Muscle of arm (tissue), 14 donors: ENCODE measurements at places on chromosomes 3 and 15. TPM values are rescaled to one million over a fixed set of nuclear protein-coding genes. Genes with fewer than 3 reads are reported as not detected.
A peak's percentile ranks its signal among the peaks of the same experiment; 100 is the strongest.

DAZL gene
- not detected for polyA plus RNA-seq

KY gene
- 90.1 TPM for polyA plus RNA-seq

MEX3B gene
- polyA plus RNA-seq = 20.9 TPM

CYP19A1 gene
- 0.93 TPM for polyA plus RNA-seq

LYZL4 gene
- not detected for polyA plus RNA-seq

TTLL13 gene
- not detected for polyA plus RNA-seq

MAP2K1 gene
- 107 TPM for polyA plus RNA-seq

DNA sequence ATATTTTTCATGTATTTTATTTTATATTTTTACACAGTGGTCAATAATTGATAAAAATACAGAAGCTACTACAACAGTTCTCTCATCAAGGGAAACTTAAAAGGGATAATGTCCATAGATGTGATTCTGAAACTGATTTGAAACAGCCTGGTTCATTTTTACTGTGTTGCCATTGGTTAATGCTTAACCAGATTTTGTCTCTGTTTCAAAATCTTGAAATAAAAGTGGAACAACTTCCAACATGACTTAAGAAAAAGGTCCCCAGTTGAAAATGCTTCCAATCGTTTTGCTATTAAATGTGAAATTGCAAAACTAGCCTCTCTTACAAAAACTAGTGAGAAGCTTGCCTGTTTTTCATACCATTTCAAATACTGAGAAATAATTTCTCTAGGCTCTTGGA, 240.7 kb downstream of the LPP start:
- DNase-seq = no peak

GRCh38 chr15:79364571-79365240, 53.8 kb downstream of the TMED3 start:
- DNase-seq = no peak

GRCh38 chr15:36905908-36906307, 194.4 kb downstream of the MEIS2 start:
- no peak for DNase-seq

DNA sequence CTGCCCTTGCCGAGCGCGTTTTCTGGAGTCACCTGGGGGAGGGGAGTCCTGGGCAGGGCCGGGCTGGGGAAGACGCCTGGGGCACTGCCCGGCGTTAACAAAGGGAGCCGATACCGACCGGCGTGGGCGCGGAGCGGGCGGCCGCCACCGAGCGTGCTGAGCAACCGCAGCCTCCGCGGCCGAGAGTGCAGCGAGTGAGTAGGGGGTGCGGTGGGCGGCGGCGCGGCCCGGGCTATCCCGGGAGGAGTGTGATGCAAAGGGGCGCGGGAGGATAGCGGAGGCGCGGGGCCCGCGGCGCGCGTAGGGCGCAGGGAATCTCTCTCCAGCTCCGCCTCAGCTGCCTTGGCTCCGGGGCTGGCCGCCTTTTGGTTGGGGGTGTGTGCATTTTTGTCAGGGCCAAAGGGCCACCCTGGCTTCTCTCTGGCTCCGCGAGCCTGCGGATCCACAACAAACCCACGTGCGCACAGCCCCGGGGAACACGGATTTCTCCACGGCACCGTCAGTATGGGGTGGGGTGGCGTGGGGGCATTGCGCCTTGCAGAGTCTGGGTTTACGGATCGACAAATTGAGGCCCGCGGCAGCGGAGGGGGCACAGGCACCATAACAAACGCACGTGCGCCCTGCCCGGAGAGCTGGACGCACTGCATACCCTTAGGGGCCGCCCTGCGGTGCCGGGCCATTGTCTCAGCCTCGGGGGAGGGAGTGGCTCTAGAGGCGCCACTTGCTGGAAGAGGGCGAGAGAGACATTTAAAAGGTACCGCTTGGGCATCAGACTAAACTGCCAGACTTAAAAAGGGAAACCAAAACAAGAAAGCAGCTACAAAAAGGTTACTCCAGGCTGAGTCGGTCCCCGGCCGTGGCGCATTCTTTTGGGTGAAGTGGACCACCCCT, 560 bp downstream of the ST6GAL1 start:
- peak; percentile 34 for DNase-seq

GRCh38 chr15:82714016-82714415, 4.3 kb upstream of the AP3B2 start:
- no peak for DNase-seq

GRCh38 chr3:13141991-13142412, 68.8 kb upstream of the IQSEC1 start:
- DNase-seq = peak; percentile 59
